ENCODE measurements at places on chromosomes 5 and 9. TPM values are rescaled to one million over a fixed set of nuclear protein-coding genes. Genes with fewer than 3 reads are reported as not detected.
A peak's percentile ranks its signal among the peaks of the same experiment; 100 is the strongest.

The KDM4C gene
- polyA plus RNA-seq: 12.6 TPM

GRCh38 chr9:85246541-85246940, 495.2 kb downstream of the AGTPBP1 start:
- DNase-seq: no peak

The PCDHB9 gene
- polyA plus RNA-seq: 0.44 TPM

The PCDHA3 gene
- not detected for polyA plus RNA-seq

DNA sequence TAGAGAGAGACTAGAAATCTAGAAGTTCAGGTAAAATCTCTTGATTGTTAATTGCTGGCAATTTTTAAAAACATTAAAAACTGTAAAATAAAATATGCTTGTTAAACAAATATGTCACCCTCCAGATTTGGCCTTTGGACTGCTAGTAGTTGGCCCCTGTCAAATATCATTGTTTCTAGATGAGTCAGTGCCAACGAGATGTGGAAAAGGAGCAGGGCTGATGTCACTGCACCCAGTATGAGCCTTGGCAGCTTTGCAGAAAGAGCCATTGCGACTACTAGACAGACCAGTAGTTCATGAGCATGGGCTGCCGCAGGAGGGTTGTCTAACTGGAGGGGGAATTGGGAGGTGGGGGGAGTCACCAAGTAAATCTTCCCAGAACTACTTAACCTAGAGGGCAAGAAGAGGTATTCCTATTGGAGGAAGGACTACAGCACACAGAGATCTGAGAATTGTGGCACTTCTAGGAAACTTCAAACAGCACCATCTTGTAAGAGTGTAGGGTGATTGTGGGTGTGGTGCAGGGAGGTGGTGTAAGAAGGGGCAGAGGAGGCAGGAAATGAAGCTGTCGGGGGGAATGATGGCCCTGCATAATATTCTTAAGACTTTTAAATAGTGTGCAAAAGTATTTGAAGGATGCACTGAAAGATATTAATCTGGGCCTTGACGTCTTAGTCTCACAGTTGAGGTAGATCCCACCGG, 7.1 kb upstream of the DOCK2 start:
- DNase-seq: no peak

- no peak for DNase-seq
These were observed 13.5 kb upstream of the MAMDC2 start for GRCh38 chr9:70030156-70030555.

DNA sequence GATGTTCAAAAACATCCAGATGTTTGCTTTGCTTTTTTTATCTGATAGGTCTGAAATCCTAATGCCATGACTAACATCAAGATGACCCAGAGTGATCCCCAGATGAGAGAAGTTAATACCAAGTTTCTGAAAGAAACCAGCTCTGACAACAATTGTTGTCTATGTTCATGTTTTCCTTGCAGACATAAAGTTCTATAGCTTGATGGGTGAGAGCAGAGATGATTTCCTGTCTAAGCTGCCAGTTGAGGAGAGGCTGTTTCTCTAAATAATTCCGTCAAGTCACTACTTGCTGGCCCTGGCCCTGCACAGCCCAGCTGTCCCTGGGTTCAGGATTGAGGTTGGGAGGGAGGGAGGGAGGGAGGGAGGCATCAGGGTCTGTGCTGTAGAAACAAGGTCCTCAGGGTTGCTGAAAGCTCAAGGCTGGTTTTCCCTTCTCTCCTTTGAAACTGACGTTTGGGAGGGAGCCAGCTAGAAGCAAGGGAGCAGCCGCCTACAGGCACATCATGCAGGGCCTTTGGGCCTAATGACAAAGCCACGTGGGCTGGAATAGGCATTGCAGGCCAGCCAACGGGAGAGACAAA, 3.9 kb downstream of the SPARC start:
- DNase-seq: no peak

DNA sequence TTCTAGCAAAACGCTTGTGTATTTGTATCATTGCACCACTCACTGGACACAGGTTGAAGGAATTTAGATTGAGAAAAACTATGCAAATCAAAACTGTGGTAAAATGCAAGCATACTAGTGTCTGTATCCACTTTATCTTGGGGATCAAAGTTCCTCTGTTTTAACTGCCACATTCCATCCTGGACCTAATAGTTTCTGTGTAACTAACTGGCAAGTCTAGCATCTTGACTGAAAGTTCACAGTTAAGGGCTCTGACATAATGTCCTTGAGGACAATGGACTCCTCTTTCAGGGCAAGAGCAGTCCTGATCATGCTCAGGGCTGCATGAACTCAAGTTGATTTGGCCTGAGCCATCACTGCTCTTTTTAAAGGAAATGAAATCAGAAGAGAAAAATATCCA, 30.7 kb downstream of the NFIB start:
- peak; percentile 68 for DNase-seq

The SH3PXD2B gene
- polyA plus RNA-seq: 11.0 TPM

DNA sequence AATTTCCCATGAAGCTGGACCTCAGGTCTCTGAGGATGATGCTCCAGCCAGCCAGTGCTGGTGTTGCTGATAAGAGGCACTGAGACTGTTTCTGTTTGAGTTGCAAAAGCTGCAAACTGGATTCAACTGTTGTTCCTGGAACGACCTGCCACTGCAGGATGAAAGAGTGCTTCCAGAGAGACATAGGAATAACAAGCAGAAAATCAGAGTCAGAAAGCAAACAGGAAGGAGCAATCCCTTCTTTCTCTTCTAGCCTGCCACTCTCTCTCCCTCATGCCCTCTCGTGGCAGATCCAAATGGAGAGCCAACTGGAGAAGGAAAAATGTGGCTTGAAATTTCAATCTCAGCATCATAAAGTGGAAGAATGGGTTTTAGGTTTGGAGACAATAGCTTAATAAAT, 110.4 kb downstream of the STARD4 start:
- DNase-seq: no peak

DNA sequence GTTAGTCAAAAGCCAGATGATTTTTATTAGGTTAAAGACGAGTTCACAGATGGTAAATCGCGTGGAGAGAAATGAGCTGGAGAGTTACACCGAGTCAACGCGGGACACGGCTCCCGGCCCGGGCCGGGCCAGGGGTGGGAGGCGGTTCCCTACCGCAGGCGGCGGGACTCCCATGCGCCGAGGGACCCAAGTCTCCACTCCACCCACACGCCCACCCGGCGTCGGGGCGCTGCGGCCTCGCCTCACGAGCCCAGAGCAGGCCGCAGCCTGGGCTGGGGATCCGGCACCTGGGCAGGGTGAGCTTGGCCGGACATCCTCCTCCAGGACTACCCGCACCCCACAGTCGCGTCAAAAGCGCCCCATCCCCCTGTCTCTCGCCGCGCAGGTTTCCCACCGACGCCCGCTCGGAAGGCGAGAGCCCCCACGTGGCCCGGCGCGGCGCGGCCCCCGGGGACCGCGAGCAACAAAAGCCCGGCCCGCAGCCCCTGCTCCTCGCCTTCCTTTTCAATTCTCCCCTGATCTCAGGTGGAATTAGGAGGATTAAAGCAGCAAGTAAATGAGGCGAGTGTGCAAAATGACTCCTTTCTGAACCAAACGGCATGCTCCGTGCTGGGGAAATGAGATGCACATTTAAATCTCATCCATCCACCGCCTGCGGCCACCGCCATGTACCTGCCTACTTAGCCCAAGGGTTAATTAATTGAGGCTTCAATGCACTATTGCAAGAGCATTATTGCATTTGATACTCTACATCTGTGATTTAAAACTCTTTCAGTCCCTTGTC, 196.5 kb upstream of the TBCA start:
- DNase-seq: peak; percentile 26

DNA sequence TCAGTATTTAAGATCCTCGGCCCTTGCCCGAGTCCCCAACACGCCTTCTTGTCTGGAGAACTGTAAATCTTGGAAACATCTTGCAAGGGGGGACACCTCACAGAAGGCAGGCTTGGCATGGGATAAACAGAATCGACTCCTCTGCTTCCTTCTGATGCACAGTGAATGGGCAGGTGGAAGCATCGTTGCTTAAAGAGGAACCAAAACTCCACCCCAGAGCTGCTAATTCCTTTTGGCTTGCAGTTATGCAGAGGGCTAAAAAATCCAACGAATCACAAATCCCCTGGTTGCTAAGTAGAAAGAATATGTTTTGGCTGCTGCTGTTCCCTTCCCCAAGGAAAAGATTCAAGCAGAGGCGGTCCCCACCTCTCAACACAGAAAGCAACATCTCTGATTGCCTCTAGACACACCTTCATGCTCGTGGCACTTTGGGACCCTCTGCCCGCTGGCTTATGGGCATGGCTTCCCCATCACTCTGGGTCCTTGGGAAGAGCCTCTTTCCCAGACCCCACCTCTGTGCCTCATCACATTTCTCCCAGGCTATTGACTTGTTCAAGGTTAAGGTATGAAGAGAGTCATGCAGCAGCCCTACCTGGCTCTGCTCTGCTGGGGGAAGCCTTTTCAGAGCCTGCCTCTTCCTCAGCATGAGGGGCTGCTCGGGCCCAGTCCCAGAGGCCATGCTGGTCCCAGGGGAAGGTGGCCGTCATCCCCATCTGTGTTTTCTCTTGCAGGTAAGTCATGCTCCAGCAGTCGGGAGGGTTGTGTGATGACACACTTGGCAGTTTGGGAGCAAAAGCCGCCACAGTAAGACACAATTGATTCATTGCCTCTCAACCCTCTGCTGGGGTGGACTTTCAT, 137.1 kb downstream of the KCNIP1 start:
- no peak for DNase-seq
